NCI-H1436 treated with DMSO at 0.1 percent for 48 hours (cell line): ENCODE measurements at places on chromosomes 5 and 9.

DNA sequence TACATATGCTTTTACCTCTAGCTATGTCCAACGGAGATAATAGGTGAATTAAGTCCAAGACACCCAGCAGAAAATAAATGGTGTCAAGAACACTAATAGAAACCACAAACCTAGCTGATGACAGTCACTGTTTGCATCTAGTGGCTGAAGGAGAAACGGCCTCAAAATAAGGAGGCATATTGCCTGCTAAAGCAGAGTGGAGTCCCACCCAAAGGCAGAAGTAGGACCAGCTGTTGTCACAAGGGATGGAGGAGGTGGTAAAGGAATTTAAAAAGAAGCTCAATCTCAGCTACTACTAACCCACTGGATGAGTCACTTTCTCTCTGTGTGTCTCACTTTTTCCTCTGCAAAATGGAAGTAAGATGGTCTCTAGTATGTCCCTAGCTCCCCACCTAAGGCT is 224.3 kb downstream of the GRIA1 start:
- no peak for DNase-seq

DNA sequence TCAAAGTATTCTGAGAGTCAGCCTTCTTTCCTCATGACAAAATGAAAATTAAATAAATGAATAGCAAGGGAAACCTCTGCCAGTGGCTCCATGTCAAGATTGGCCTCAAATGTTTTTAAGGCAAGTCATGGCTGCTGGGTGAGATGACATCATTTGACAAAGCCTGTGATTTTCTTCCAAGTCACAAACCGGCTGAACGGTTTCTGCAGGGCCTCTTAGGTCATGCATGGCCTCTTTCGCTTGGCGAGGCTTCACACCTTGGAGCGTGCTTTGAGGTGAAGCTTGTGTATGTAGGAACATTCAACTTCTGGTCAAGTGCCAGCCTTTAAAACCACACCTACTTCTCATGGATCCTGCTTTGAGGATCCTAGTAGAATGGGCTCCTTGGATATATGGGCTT is 161.0 kb upstream of the ZNF618 start:
- no peak for DNase-seq

GRCh38 chr5:73952872-73953271 is 326.9 kb downstream of the ARHGEF28 start:
- DNase-seq = no peak

DNA sequence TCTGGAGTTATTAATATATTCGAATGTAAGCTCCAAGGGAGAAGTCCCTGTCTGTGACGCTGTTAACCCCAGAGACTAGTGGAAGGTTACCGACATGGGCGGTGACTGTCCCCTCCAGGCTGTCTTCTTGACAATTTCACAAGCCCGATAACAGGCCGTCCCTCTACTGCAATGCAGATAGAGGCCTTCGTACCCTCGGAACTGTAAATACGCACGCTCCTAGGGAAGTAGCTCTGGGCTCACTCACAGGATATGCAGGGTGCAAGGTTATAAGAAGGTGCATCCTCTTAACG is 680 bp upstream of the RFK start:
- peak; percentile 40 for DNase-seq

GRCh38 chr5:11148810-11149539 is 387.9 kb upstream of the DAP start:
- no peak for DNase-seq

- no peak for DNase-seq
Measured at GRCh38 chr9:80732506-80732905, 956.8 kb downstream of the TLE1 start.

DNA sequence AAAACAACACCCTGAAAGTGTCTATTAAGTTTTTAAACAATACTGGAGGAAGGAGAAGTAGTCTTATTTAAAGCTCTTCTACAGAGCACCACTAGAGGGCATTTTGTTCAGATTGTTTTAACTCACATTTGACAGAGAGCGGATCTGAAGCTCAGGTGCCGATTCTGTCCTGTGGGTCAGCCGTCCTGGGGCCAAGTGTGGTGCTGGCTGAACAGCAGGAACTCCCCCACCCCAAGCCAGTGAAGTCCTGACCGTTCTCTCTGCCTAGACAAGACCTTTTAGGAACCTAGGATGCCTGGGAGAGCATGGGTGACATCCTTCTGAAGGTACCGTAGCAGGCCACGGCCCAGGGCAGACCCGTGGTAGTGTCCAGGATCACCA is 3.9 kb downstream of the EXOC3 start:
- peak; percentile 11 for DNase-seq

DNA sequence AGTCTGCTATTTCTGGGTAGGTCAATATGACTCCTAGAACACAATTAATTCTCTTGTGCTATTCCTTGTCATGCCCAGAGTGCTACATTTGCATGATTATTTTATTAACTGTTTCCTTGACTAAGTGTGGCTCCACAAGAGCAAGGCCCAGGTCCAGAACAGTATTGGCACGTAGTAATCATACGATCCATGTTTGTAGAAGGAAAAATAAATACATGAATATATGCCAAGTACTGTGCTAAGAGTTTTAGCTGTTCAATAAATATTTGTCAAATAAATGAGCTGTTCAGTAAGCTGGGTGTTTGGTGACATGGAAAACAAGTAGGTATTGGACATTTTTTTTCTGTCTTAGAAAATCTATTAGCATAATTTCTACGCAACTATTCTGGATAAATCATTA is 995.9 kb downstream of the MAT2B start:
- no peak for DNase-seq
